ENCODE measurements at places on chromosomes 13 and 19. TPM values are rescaled to one million over a fixed set of nuclear protein-coding genes. Genes with fewer than 3 reads are reported as not detected.
A peak's percentile ranks its signal among the peaks of the same experiment; 100 is the strongest.

GRCh38 chr13:112583592-112584277, 4.2 kb downstream of the TUBGCP3 start:
- H3K4me1 ChIP-seq = peaks cover 18% of the 10 kb centered on the region
- H3K4me3 ChIP-seq = no peak overlapping the region
- no peaks in the 10 kb centered on the region for H3K36me3 ChIP-seq
- no peak overlapping the region for H3K27ac ChIP-seq

GRCh38 chr13:71355010-71355409, 512.0 kb downstream of the DACH1 start:
- no peaks in the 10 kb centered on the region for H3K4me1 ChIP-seq
- H3K27me3 ChIP-seq = no peaks in the 10 kb centered on the region
- no peak overlapping the region for H3K27ac ChIP-seq
- H3K36me3 ChIP-seq = no peaks in the 10 kb centered on the region

DNA sequence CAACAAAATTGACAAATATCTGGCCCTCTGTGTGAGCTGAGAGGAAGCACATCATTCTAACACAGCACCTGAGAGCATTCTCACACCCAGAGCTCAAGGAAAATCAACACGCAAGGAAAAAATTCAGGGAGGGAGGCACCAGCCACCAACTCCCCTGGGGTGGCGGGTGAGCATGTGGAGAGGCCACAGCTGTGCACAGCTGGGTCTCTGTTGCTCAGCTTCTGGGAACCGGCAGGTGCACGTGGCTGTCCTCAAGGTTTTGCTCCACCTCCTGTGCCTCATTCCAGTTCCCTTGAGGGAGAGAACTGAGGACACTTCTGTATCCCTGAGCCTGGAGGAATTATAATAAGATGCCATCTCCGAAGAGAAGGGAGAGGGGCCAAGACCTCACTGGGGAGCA, 134.0 kb downstream of the USP12 start:
- H3K4me1 ChIP-seq = no peaks in the 10 kb centered on the region
- H3K4me3 ChIP-seq = no peak overlapping the region
- no peaks in the 10 kb centered on the region for H3K36me3 ChIP-seq
- no peak overlapping the region for H3K27ac ChIP-seq
- peak; percentile 18 for DNase-seq

Gene ZNF329
- polyA plus RNA-seq = 13.4 TPM

- no peaks in the 10 kb centered on the region for H3K27me3 ChIP-seq
- no peaks in the 10 kb centered on the region for H3K4me1 ChIP-seq
- no peak overlapping the region for H3K4me3 ChIP-seq
- H3K27ac ChIP-seq = no peak overlapping the region
Observed at GRCh38 chr13:47707414-47707813, 293.7 kb downstream of the SUCLA2 start.

Gene RNF225
- polyA plus RNA-seq = not detected

Gene GYS1
- 45.9 TPM for polyA plus RNA-seq

DNA sequence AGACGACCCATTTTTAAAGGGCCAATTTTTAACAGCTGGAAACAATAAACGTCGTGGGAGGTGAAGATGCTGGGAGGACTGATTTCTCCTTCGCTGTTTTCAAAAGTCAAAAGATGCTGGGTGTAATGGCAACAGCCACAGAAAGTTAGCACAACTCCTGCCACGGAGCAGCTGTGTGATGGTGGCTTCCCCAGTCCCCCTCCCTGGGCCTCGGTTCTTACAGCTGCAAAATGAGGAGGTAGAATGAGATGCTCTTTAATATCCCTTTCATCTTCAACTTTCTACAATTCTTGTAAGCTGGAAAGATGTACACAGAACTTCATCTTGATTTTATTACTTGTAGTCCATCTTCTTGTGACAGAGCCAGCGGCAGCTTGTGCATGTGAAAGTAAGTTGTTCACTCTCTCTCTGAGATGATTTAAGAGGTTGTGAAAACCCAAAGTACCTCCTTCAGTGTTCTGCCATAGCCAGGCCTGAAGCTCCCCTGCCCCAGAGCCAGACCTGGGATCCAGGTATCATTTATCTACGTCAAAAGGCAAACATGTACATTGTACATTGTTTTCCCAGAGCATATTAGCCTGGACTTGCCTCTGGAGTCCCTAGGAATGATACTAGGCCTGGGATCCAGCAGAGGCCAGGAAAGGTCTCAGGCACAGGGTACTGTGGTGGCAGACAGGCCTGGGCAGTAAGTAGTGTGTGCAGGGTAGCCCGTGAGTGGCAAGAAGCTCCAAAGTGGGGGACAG, 3.4 kb upstream of the UBE2L5 start:
- H3K4me3 ChIP-seq = no peak overlapping the region
- no peak for DNase-seq
- H3K36me3 ChIP-seq = no peaks in the 10 kb centered on the region
- peaks cover 9% of the 10 kb centered on the region for H3K4me1 ChIP-seq

Gene NKPD1
- polyA plus RNA-seq = 0.16 TPM

DNA sequence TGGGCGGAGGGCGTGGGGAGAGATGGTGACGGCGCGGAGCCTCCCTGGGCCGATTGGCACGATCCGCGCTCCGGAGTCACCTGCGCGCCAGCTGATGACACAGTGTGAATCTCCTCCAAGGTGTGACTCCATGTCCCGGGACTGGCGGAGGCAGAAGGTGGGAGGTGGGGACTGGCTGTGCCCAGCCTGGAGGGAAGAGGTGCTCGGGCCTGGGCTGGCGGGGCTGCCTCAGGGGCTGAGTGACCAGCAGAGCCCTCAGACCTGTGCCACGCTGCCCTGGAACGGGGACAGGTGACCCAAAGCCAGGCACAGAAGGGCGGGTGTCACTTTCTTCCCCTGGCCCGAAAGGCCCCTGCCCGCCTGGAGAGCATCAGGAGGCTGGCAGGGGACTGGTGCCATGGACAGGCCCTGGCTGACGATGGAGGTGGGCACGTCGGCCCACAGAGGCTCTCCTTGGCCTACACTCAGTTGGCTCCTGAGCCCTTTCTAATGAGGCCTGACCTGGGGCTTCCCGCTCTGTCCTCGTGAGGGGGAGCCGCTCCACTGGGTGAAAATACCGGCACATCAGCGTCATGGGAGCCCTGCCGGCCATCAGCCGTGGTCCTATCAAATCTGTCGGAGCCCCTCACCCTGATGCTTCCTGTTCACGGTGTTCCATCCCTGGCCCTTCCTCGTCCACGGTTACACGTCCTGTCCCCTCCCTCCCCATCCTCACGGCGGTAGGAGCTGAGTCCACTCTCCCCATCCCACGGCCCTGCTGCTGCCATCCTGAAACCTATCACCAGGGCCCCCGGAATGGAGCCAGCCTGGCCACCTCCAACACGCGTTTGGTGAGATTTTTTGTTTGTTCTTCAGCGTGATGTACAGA, 75.6 kb downstream of the SPACA7 start:
- H3K27ac ChIP-seq = no peak overlapping the region
- DNase-seq = peak; percentile 14
- H3K36me3 ChIP-seq = no peaks in the 10 kb centered on the region
- no peaks in the 10 kb centered on the region for H3K4me1 ChIP-seq

Gene ZNF221
- polyA plus RNA-seq = 3.1 TPM

- no peaks in the 10 kb centered on the region for H3K36me3 ChIP-seq
- peaks cover 22% of the 10 kb centered on the region for H3K4me1 ChIP-seq
- DNase-seq = no peak
- H3K27ac ChIP-seq = no peak overlapping the region
- H3K27me3 ChIP-seq = no peaks in the 10 kb centered on the region
Observed at GRCh38 chr19:45428384-45429231, 4.9 kb upstream of the ERCC1 start.

GRCh38 chr19:33670398-33670797, 48.6 kb downstream of the CHST8 start:
- no peaks in the 10 kb centered on the region for H3K36me3 ChIP-seq
- no peaks in the 10 kb centered on the region for H3K4me1 ChIP-seq
- no peaks in the 10 kb centered on the region for H3K27me3 ChIP-seq
- no peak for DNase-seq
- H3K27ac ChIP-seq = no peak overlapping the region

GRCh38 chr13:77375560-77376108, 48.7 kb upstream of the MYCBP2 start:
- no peaks in the 10 kb centered on the region for H3K27me3 ChIP-seq
- no peak for DNase-seq
- H3K27ac ChIP-seq = no peak overlapping the region
- no peaks in the 10 kb centered on the region for H3K36me3 ChIP-seq

- no peak overlapping the region for H3K4me3 ChIP-seq
- no peaks in the 10 kb centered on the region for H3K27me3 ChIP-seq
- DNase-seq = no peak
- H3K27ac ChIP-seq = no peak overlapping the region
- no peaks in the 10 kb centered on the region for H3K4me1 ChIP-seq
- H3K36me3 ChIP-seq = no peaks in the 10 kb centered on the region
Observed at GRCh38 chr13:37594550-37594949, 4.0 kb downstream of the POSTN start.

DNA sequence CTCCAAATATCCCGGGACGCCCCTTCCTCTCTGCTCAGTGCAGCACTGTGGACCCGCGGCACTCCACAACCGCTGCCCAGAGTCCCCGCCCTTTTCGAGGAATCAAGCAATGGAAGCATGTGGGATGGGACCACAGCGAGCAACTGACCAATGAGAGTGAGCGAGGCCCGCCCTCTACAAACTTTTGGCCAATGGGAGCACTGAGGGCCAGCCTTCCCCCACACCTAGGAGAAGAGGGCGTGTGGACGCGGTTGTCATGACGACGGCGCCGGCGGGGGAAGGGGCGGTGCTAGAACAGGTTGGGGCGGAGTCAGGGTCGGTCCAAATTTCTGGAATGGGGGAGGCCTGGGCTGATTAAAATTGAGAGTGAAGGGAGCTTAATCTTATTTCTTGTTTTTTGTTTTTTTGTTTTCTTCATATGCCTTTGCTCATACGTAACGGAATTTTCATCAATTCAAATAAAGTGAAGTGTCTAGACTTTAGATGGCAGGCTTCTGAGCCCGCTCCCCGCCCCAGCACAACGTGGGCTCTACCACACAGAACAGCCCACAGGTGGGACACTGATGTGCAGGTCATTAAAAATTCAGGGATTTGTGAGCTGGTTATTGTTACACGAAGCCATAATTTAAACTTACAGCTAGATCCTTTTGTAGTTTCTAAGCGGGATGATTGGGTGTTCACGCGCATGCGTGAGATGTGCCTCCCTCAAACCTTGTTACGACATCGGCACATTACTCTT, at the start of gene DNAAF3:
TSS of gene DNAAF3 (minus strand) at position 84 of the 739 bp plus-strand sequence. CDS start 200 bp downstream, outside the sequence.
- no peak within 1 kb of the TSS for H3K27ac ChIP-seq
- H3K4me3 ChIP-seq = peak within 1 kb of the TSS; percentile 66
- no peaks in the 10 kb centered on the region for H3K36me3 ChIP-seq
- H3K27me3 ChIP-seq = peaks cover 25% of the 10 kb centered on the region

- H3K27me3 ChIP-seq = no peaks in the 10 kb centered on the region
- H3K4me1 ChIP-seq = peaks cover 12% of the 10 kb centered on the region
- peak; percentile 36 for DNase-seq
- H3K4me3 ChIP-seq = no peak overlapping the region
Observed at GRCh38 chr19:11435833-11436313, 438 bp downstream of the PRKCSH start.

DNA sequence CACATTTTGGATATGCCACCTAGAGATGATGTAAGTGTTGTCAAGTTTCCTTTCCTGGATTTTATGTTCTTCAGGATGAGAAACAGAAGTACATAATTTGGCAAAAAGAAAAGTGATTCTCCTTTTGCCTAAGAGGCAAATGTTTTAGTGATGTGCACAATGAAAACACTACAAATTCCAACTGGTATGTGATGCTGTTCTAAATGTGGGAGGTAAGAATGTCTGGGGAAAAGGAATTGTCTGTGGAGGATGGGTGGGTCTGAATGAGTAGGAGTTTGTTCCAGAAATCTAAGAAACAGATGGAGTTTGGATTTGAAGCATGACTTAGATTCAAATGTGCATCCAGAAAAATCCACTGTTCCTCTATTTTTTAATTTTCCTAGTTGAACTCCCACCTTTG, 473.6 kb upstream of the SPRY2 start:
- no peak for DNase-seq
- H3K4me3 ChIP-seq = no peak overlapping the region
- H3K4me1 ChIP-seq = no peaks in the 10 kb centered on the region
- H3K27me3 ChIP-seq = no peaks in the 10 kb centered on the region
- no peaks in the 10 kb centered on the region for H3K36me3 ChIP-seq

Gene PSG5
- polyA plus RNA-seq = not detected

DNA sequence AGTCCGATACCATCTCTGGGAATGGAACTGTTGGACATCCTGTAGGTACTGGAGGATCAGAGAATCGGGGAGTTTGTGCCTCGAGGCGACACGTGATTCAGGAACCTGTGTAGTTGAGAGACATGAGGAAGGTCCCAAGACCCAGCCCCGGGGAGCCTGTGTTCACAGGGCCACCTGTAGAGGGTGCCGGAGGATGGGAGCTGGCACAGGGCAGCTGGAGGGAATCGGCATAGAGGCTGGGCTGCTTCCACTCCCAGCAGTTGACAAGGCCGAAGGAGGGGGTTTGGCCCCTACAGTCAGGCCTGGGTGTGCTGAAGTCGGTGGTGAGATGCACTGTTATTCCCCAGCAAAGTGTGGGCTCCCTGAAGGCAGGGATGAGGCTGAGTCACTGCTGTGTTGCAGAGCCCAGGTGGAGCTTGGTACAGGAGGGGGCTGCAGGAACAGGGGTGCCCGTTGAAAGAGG, 2.5 kb upstream of the ISYNA1 start:
- H3K4me3 ChIP-seq = no peak overlapping the region
- H3K4me1 ChIP-seq = peaks cover 25% of the 10 kb centered on the region
- peaks cover 20% of the 10 kb centered on the region for H3K36me3 ChIP-seq
- H3K27ac ChIP-seq = no peak overlapping the region
- DNase-seq = peak; percentile 39

Gene C1QTNF9B
- not detected for polyA plus RNA-seq

Gene NFIX
- 4.9 TPM for polyA plus RNA-seq

- no peaks in the 10 kb centered on the region for H3K4me1 ChIP-seq
- no peaks in the 10 kb centered on the region for H3K36me3 ChIP-seq
- no peak overlapping the region for H3K4me3 ChIP-seq
- no peak overlapping the region for H3K27ac ChIP-seq
- H3K27me3 ChIP-seq = no peaks in the 10 kb centered on the region
Observed at GRCh38 chr13:93151277-93151676, 75.3 kb upstream of the GPC6 start.

GRCh38 chr19:22144394-22144793, 52.4 kb downstream of the ZNF676 start:
- no peaks in the 10 kb centered on the region for H3K4me1 ChIP-seq
- H3K27ac ChIP-seq = no peak overlapping the region
- no peaks in the 10 kb centered on the region for H3K36me3 ChIP-seq

- peak; percentile 80 for DNase-seq
- H3K27me3 ChIP-seq = no peaks in the 10 kb centered on the region
- no peak overlapping the region for H3K27ac ChIP-seq
- H3K4me3 ChIP-seq = no peak overlapping the region
- H3K36me3 ChIP-seq = no peaks in the 10 kb centered on the region
- peaks cover 9% of the 10 kb centered on the region for H3K4me1 ChIP-seq
Observed at GRCh38 chr19:55300886-55301458, 17.2 kb downstream of the BRSK1 start.

DNA sequence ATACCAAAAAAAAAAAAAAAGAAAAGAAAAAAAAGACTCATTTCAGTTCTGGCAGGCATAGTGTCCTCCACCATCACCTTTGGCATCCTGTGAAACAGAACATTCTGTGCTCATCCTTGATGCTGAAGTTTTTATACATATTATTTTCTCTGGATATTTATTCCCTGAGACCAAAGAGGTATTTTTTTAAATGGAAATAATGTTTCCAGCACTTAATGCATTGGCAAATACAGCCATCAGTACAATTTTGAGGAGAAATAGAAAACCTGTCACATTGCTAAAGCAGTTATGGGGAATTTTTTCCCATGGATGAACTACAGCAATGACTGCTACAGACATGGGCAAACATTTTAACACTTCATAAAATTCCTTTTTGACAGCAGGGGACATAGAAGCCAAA, 312.4 kb downstream of the DNAJC15 start:
- DNase-seq = no peak
- no peaks in the 10 kb centered on the region for H3K4me1 ChIP-seq

- no peak for DNase-seq
- H3K4me3 ChIP-seq = no peak overlapping the region
- H3K4me1 ChIP-seq = no peaks in the 10 kb centered on the region
- H3K27ac ChIP-seq = no peak overlapping the region
Observed at GRCh38 chr13:46087481-46087880, 17.4 kb downstream of the CPB2 start.

Gene TLE6
- polyA plus RNA-seq = 6.3 TPM

Measured in adrenal gland (tissue), 19 donors.